ENCODE measurements at places on chromosomes 7 and 10.

DNA sequence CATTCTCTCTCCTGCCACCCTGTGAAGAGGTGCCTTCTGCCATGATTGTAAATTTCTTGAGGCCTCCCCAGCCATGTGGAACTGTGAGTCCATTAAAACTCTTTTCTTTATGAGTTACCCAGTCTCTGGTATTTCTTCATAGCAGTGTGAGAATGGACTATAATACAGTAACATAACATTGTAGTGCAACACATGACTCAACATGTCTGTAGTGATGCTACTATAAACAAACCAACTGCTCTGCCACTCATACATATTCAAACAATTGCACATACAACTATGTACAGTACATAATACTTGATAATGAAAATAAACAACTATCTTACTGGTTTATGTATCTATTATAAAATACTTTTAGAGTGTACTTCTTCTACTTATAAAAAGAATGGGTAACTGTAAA is 7.1 kb downstream of the ATOH7 start:
- no peak for DNase-seq

- DNase-seq: peak; percentile 88
These were observed 110.7 kb downstream of the FRMD4A start for GRCh38 chr10:14220026-14220425.

DNA sequence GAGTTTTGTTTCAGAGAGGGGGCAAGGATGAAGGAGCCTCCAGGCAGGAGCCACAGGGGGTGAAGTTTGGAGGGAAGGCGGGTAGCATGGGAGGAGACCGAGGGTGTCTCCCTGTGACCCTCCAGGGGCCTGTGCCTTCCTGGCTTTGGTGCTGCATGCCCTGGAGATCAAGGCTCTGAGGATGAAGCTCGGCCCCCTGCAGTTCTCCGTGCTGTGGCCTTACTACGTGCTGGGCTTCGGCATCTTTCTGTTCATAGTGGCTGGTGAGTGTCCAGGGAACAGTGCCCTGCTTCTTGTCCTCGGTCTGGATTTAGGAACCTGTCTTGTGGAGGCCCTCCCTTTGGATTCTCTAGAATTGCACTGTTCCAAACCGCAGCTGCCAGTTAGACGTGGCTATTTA is 9.2 kb upstream of the ZSCAN25 start:
- no peak for DNase-seq

GRCh38 chr7:83697804-83698530 is 49.0 kb upstream of the SEMA3E start:
- no peak for DNase-seq

GRCh38 chr7:85596827-85597226 is 410.0 kb upstream of the SEMA3D start:
- DNase-seq: no peak
